ENCODE measurements at places on chromosomes 6 and 20. TPM values are rescaled to one million over a fixed set of nuclear protein-coding genes. Genes with fewer than 3 reads are reported as not detected.

OR2B6 gene
- not detected for total RNA-seq

SDCBP2 gene
- total RNA-seq, result 2.2 TPM

RIPPLY2 gene
- total RNA-seq, result not detected

PHF20 gene
- 81.7 TPM for total RNA-seq

OVOL2 gene
- total RNA-seq, result not detected

Data from gastrocnemius medialis (tissue), 4 donors.